Activated gamma-delta T cell treated with anti-CD3 and anti-CD28 coated beads, Interleukin-2, amount 50 U/mL, for 16 hours (primary cell): ENCODE measurements at places on chromosomes 6 and 20.

DNA sequence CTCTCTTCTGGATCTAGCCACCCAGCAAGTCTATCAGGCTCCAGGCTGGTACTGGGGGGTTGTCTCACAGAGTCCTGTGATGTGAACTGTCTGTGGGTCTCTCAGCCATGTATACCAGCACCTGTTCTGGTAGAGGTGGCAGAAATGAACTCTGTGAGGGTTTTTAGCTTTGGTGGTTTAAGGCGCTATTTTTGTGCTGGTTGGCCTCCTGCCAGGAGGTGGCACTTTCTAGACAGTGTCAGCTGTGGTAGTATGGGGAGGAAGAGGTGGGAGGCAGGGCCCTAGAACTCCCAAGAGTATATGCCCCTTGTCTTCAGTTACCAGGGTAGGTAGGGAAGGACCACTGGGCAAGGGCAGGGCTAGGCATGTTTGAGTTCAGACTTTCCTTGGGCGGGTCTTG, 75.8 kb downstream of the SNAP91 start:
- DNase-seq, result no peak

DNA sequence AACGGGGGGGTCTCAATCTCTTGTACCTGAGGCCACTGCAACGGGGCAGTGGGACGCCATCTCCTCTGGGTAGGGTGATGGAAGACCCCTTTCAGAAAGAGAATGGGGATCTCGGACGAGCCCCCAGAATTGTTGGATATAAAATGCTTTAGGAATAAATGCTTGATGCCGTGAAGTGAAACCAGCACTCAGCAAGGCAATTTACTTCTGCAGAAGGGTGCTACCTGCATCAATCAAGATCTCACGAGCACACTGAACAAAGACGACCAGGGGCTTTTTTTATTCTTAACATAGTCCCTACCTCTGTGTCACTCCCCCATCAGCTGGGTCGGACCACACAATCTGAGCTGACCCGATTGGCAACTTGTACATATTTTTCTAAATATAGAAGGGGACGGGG, 203.6 kb upstream of the TBX18 start:
- no peak for DNase-seq

GRCh38 chr20:52676283-52676995, 295.7 kb upstream of the TSHZ2 start:
- DNase-seq, result no peak

- no peak for DNase-seq
Observed at GRCh38 chr6:142372348-142372747, 70.5 kb downstream of the ADGRG6 start.

GRCh38 chr6:25934156-25934555, 3.7 kb upstream of the SLC17A2 start:
- DNase-seq, result no peak

- DNase-seq, result no peak
Observed at GRCh38 chr20:25116739-25117458, 35.0 kb upstream of the VSX1 start.

DNA sequence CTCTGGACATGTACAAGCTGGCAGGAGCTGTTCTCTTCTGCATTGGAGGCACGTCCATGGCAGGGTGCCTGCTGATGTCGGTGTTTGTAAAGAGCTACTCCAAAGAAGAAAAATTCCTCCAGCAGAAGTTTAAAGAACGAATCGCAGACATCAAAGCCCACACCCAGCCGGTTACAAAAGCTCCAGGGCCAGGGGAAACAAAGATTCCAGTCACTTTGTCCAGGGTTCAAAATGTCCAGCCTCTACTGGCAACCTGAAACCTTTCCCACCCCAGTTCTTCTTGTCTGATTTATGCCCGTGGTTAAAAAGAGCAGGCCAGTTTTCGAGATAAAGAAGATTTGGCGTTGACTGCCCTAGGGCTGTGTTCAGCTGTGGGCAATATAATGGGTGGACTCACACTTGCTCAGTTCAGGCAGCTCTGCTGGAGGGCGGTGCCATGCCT, 19.7 kb downstream of the NRSN1 start:
- DNase-seq, result no peak

GRCh38 chr6:143539734-143540133, 28.2 kb upstream of the FUCA2 start:
- DNase-seq, result no peak

DNA sequence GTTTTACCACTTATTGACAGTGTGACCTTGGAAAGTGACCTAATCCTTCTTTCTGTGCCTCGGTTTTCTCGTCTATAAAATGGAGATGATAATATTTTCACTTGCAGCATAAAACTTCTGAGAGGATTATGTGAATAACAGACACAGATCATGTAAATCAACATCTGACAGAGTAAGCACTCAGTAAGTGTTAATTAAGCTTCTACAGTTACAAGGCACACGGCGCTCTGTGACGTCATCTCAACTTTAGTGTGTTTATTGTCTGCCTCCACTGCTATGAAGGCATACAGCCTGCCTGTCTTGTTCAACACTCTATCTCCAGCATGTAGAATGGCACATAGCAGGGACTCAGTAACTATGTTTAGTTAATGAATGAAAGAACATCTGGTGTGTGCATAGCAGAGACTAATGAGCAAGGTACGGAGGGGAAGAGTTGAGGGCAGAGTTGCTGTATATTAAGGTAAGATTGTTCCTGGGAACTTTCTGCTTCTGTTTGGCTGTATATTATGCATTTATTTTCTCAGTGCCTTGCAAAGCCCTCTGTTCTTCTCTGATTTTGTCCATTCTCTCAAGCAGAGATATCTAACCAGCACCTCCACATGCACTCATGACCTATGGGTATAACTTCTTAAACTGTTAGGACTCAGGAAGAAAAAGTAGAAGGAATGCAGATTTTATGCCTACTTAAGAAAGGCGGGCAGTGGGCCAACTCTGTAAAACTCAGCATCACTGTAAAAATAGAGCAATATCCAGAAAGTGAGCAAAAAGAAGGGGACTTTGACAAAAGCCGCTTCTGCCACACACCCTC, 66.4 kb upstream of the STMND1 start:
- DNase-seq, result no peak

DNA sequence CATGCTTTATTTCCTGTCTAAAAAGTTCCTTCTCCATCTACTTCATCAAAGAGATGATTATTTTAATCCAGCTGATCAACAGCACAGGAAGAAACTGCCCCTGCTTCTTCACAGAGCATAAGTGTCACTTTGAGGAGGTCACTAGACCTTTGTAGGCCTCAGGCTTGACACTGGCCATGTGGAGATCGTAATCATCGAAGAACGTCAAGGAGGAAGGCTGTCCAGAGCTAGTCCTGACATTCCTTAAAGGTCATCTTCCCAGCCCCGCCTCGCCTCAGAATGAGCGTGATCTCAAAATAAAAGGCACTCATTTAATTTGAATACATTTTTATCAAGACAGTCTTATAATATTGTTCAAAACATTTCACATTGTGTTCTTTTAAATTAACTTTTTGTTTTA, 445.7 kb upstream of the CDH4 start:
- DNase-seq, result no peak

DNA sequence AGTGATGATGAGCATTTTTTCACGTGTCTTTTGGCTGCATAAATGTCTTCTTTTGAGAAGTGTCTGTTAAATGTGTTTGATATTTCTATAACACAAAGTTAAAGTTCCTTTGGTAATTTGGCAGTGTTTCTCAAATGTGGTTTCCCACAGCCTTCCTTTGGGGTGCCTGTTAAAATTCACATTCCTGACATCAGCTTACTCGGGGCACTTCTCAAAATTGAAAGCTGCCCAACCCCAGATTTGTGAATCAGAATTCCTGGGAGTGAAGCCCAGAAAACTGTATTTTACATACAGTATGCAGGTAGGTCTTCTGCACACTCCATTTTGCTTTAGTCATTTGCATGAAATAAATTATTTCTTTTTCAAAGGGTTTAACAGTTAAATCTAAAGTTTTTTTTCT, 207.9 kb downstream of the GMPR start:
- DNase-seq, result no peak

DNA sequence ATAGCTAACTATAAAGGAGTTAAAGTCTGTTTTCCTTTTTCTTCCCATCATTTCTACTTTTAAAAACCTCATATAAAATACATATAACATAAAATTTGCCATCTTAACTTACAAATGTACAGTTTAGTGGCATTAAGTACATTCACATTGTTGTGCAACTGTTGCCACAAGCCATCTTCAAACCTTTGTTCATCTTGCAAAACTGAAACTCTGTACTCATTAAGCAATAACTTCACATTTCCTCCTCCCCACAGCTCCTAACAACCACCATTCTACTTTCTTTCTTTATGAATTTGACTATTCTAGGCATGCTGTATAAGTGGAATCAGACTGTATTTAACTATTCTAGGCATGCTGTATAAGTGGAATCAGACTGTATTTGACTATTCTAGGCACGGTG, 4.5 kb downstream of the CCDC170 start:
- no peak for DNase-seq

DNA sequence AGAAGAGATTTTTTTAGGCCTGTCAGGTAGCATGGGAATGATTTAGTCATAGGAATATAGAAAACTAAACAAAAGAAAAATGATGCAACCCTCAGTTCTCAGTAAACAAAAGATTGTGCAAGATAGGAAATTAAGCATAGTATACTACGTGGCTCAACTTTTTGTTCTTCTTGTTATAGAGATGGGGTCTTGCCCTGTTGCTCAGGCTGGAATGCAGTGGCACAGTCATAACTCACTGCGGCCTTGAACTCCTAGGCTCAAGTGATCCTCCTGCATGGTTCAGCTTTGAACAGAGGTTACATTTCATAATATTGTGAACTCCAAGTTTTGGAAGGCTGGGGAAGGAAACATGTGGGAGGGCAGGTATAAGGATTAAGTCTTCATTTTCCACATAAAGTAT, 28.5 kb downstream of the SLX4IP start:
- DNase-seq, result no peak

DNA sequence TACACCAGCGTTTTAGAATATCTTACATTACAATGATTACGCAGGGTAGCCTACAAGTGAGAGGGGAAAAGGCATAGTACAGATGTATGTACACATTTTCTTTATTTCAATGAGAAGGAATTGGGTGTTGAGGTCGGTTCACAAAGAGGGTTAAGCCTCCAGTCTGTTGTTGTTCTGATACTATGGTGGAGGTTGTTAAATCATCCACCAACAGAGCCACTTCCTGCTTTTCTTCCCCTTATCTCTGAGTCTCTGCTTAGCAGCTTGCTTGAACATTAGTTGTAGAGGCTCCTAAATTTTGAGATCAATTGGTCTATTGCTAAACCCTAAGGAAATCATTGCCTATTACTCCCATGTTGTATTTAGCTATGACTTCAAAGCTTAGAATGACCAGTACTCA, 7.3 kb downstream of the RGS17 start:
- DNase-seq, result no peak

GRCh38 chr20:9668381-9668780, 154.0 kb downstream of the LAMP5 start:
- DNase-seq, result no peak

DNA sequence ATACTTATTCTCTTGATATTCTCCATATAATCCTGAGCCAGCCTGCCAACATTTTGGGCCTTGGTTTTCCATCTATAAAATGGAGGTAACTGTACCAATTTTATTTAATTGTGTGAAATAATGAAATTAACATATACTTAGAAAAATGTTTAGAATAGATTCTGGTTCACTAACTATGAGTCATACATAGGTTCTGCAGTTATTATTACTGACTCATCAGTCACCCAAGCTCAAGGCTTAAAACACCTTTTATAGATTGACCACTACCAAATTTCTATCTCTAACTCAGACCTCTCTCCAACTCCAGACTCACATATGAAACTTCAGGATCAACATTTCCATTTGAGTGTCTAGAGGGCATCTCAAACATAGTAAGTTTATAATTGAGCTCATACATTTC, 1277.2 kb upstream of the GJE1 start:
- no peak for DNase-seq

DNA sequence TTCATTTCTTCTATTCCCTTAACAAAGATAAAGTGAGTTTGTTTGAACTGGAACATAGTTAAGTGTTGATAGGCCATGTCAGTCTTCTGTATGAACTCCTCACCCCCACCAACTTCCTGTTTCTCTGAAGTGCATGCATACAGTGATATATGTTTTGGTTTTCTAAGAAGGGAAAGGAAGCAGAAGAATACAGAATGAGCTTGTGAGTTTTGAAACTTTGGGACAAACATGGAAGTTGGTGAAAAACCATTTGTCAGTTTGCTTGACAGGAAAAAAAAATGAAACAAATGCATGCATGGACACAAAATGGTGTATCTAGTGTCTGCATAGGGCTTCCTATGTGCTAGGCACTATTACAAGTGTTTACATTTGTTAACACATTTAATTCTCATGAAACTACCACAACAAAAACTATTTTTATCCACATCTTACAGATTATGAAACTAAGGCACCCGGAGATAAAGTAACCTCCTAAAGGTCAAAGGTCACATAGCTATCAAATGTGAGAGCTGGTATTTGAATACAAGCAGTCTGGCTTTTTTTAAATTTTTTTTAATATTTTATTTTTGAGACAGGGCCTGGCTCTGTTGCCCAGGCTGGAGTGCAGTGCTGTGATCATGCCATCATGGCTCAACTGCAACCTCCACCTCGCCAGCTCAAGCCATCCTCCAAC, 105.9 kb downstream of the ADGRB3 start:
- no peak for DNase-seq

DNA sequence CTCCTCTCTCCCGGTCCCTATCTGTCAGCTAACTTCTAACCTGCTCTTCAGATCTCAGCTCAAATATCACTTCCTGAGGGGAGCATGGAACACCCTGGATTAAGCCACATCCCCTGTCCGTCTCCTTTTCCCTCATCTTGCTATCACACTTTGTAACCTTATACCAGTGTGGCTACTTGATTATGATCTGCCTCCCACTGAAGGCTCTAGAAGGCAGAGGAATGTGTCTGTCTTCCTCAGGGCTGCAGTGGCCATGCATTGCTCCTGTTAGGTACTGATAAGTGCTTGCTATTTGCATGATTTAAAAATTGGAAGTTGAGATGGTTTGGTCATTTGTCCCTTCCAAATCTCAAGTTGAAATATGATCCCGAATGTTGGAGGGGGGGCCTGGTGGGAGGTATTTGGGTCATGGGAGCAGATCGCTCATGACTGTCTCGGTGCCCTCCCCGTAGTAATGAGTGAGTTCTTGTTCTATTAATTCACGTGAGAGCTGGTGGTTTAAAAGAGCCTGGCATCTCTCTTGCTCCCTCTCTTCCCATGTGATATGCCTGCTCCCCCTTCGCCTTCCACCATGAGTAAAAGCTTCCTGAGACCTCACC, 71.4 kb downstream of the PLCB4 start:
- DNase-seq, result no peak

DNA sequence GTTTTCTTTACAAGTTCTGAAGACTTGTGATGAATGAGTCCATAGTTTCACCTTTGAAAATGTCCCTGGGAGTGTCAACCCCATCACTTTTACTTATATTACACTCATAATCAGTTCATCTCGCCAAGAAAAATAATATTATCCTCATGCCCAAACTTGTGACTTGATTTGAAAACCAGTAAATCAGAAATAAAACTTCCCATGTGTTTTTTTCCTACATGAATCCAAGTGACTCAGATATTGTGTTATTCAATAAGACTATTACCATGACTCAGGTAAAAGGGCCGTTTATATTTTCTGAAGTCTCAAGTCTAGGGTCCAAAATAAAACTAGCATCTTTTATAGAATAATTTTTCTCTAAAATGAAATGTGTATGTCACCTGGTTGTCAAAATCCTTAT, 15.8 kb upstream of the CYP24A1 start:
- DNase-seq, result no peak

GRCh38 chr20:10110151-10110550, 75.4 kb downstream of the ANKEF1 start:
- DNase-seq, result no peak

GRCh38 chr6:79808921-79809320, 138.4 kb downstream of the ELOVL4 start:
- DNase-seq, result no peak
